RWPE2 (cell line): ENCODE measurements at places on chromosomes 7 and 10.

DNA sequence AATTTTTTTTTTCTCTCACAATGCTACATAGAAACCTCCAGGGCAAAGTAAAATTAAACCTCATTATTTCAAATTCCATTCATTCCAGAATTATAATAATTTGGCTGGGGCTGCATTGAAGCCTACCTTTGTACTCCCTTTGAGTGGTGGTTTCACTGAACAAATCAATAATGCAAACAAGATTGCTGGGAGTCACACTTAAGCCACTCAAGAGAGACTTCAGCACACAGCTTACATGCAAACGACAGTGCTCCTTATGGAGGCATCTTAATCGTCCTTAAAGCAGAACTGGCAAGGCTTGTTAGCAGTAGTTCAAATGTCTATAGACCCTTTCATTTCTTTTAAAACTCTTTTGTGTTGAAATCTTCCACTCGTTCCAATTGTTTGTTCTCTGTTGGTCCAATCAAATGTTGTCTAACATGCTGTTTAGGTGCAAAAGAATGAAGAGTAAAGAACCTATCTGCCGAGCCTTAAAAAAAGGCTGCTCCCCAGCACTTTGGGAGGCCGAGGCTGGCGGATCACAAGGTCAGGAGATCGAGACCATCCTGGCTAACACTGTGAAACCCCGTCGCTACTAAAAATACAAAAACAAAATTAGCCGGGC, 294.9 kb downstream of the FGFR2 start:
- no peak for DNase-seq

DNA sequence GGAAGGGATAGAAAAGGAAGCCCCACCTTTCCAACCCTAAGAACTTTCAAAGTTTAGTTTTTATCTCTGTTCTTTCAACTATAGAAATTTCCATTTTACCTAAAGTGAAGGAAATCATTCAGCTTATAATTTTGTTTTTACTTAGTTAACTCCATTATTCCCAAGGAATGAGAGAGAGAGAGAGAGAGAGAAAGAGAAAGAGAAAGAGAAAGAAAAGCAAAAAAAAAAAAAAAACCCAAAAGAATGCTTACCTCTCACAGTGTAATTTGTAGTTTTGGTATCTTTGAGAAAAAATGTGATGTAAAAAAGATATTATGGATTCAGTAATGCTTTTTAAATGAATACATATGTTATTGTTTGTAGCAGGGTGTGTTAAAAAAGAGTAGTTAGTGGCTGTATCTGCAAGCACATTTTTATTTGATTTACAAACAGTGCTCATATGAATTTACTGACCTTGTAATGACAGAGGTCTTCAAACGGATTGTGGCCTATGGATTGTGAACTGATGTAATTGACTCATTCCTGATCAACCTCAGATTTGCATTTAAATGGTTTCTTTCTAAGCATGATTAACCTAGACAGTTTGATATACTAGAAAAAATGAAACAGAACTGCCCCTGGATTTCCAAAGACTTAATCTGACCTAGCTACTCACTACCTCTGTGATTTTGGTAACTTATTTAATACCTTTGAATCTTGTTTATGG, 64.9 kb downstream of the LCOR start:
- no peak for DNase-seq

GRCh38 chr10:109103278-109103677, 820.0 kb downstream of the XPNPEP1 start:
- DNase-seq: no peak

DNA sequence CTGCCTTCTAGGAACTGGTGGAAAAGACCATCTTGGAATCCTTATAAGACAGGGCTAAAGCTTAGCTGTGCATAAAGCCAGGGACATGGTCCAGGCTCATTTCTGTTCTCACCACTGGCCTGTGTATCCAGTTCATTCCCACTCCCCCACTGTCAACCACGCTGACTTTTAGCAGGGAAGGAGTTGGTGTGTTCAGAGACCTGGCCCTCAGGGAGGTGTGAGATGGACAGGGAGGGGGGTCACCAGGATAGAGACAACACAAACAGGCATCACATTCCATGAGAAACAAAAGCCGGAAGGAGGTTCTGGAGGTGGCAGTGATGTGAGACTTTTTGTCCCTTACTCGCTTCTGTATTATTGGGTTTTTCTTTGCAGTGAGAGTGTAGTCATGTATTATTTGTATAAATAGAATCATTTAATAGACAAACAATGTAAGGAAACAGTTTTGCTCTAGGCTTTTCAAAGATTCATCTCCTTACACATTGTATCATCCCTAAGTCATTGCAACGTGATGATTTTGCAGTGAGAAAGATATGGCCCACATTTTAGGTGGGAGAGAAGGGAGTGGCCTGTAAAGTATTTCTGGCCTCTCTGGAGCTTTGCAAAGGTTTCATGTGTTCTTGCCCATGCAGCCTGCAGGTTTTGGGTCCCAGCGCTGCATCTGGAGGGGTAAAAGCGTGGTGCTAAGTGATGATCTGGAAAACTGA, 52.0 kb downstream of the EEPD1 start:
- DNase-seq: no peak

DNA sequence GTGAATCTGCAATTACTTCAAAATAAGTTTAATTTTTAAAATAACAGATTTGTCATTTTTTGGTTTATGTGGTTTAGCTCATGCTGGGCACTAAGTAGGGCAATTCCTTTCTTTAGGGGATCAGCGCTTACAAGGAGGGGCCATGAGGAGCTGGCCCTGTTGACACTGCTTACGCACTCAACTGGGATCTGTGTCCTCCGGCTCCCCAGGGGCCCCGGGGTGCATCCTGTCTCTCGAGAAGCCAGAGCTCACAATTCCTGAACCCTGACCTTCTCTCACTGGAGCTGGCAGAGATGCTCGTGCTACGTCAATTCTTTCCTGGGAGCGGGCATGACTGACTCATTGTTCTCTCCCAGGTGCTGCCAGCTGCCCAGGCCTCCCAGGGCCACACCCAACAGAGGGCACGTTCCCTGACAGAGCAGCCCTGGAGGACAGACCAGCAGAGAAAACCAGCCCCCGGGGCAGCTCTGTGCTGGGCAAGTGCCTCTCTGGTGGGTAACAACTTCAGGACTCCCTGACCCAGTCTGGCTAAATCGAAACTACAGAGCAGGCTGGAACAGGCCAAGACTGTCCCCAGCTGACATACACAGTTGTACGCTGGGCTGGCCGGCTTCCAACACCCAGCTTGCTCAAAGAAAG, 36.8 kb downstream of the CTBP2 start:
- DNase-seq: peak; percentile 98

GRCh38 chr7:106679153-106679931, 18.4 kb upstream of the CCDC71L start:
- DNase-seq: peak; percentile 57

GRCh38 chr7:40211276-40212003, 76.6 kb downstream of the SUGCT start:
- no peak for DNase-seq

- no peak for DNase-seq
Observed at GRCh38 chr7:134836447-134836846, 57.0 kb downstream of the CALD1 start.

DNA sequence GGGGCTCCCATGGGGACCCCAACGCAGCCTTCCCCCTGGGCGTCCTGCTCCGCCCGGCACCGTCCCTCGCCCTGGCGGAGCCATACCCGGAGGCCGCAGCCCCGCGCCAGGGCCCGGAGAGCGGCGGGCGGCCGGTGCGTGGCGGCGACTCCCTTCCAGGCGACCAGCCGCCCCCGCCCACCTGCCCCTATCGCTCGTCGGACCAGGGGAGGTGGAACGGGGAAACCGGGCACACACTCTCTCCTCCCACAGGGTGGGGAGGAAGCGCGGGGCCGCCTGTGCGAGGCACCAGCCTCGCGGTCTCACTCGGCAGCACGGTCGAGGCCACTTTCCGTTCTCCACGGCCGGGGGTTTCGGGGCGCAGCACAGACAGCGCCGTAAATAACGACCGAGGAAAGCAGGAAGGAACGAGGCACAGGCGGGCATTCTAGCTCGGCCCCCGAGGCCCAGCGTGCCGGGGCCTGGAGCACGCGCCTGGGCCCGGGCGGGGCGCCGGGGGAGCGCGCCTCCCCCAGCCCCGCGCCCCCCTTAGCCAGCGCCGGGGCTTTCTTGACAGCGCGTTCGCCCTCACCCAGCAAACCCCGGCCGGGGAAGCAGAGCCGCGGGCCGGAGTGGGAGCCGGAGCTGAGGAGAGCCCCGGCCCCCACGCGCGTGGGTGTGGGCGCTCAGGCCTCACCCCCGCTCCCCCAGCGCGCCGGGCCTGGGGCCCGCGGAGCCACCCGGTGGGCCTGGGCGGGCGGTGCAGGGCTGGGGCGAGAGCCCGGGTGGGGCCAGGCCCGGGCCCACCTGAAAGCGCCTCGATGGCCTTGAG, 936 bp downstream of the IGF2BP3 start:
- DNase-seq: no peak

- no peak for DNase-seq
Observed at GRCh38 chr7:12716722-12717121, 29.3 kb downstream of the ARL4A start.

DNA sequence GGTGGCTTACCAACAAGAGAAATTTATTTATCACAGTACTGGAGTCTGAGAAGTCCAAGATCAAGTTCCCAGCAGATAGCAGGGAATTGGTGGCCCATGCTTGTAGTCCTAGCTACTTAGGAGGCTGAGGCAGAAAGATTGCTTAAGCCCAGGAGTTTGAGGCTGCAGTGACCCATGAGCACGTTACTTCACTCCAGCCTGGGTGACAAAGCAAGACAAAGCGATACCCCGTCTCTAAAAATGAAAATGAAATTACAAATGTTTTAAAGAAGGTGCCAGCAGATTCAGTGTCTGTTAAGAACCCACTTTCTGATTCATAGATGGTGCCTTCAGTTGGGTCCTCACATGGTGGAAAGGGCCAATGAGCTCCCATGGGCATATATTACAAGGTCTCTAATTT, 20.6 kb upstream of the ARHGAP12 start:
- DNase-seq: no peak

DNA sequence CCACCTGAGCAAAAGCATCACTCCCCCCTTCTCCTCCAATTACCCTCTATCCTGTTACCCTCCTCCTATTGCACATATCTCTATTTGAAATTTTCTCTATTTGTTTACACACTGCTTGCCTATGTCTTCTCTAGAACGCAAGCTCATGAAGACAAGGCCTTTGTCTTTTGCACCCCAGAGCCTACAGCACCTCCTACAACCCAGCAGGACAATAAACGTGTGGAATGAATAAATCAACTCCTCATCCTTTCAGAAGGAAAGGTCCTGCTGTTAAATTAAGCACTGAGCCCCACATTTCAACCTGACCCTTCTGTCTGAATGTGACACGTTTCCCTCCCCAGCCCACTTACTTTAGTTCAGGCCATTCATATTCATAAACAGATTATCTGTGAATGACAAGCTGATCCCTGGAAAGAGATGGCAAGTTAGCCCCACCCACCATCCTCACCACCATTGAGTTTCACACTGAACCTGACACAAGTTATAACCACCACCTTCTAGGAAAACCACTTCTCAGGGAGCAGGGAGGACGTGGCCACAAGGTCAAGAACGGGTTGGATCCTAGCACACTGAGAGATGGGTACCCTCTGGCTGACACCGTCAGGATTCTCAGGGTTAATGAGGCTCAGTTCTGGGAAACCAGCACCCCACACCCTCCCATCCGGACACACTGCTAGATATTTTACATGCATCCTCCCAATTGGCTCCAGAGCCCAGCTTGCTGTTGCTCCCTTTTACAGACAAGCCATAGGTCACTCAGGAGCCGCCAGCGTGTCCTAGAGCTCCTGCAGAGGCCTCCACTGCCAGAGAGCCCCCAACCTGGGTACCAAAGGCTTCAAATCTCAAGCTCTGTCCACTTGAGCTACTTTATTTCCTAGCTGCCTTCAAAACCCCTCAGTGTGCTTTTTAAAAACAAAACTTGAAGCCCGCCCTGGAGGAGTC, 934 bp downstream of the PRTFDC1 start:
- no peak for DNase-seq

DNA sequence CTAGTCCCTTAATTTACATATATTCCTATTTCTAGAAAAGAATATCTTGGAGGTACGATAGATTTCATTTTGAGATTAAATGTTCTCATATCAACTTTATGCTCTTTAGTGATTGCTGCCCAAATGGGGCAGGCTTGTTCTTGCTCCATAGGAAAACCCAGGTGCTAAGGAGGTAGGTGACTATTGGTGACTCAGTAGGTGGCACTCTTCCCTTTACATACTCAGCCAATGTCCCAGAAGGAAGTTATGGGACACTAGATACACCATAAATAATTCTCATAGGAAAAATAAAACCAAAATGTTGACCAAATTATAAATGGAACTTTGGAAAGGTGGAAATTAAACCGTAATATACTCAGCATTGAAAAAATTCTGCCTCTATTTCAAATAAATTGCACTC, 4.0 kb downstream of the SKAP2 start:
- no peak for DNase-seq

- no peak for DNase-seq
Observed at GRCh38 chr7:150745086-150745485, 7.9 kb downstream of the GIMAP5 start.

- DNase-seq: no peak
Observed at GRCh38 chr7:126411821-126412383, 840.8 kb downstream of the GRM8 start.

- no peak for DNase-seq
Observed at GRCh38 chr7:21938463-21938862, 7.2 kb downstream of the CDCA7L start.
